ENCODE measurements at places on chromosomes 5 and 9.

GRCh38 chr5:126182971-126183695 lies 240.1 kb upstream of the GRAMD2B start:
- ATAC-seq, result no peak

GRCh38 chr5:113273948-113274347 lies 160.8 kb downstream of the TSSK1B start:
- ATAC-seq, result no peak

- no peak for ATAC-seq
These were observed 550.3 kb upstream of the DMAC1 start for GRCh38 chr9:8349901-8350300.

- no peak for ATAC-seq
These were observed 208.0 kb upstream of the ARRDC3 start for GRCh38 chr5:91591076-91591475.

DNA sequence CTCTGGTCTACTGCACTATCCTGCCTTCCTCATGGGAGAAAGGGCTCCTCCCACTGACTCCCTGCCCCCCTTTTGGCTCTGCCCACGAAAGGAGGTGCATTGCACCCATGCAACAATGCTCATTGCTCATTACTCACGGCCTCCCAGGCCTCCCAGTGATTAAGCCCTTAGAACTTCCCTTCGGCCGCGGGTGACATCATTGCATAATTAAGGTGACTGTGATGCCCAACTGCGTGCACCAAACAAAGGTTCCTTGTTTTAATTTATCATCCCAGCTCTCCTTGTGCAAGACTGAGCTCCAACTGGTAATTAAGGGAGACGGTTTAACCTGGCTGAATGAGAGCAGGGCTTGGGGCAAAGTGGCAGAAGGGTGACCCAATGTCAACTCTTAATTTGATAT lies 180.4 kb downstream of the GAS1 start:
- ATAC-seq, result peak; percentile 86

DNA sequence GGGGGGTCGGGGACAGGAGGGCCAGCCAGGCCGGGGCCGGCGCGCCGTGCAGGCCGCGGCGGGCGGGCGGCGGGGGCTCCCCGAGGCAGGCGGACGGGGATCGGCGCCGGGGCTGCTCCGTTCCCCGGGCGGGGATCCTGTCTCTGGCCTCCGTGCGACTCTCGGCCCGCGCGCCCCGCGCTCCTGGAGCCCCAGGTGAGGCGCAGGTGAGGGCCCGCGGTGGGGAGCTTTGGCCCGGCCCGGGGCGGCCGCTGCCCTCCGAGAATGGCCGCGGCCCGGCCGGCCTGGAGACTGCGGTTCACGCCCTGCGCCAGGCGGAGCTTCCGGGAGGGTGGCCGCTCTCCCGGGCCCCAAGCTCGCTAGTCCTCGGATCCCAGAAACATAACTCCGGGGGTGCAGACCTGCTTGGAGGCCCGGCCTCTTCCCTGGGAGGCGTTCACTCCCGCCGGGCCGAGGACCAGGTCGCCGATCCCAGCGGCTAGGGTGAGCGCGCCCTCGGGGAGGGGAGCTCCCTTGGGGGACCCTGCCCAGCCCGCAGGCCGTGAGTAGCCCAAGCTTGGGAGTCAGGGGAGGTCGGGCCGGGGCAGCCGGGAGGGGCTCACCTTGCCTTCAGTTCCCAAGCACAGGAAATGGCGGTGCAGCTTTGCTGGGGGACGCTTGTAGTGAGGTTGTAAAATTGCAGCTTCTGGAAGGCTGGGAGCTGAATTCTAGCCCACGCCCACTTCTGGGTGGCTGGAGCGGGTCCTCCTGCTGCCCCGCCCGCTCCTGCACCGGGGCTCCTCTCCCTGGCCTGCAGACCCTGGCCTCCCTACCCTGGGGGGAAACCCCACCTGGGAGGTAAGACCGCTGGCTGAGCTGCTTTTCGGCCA lies 723 bp downstream of the PPP1R26 start:
- peak; percentile 86 for ATAC-seq
